EL (cell line): ENCODE measurements at places on chromosomes 2 and 18.

DNA sequence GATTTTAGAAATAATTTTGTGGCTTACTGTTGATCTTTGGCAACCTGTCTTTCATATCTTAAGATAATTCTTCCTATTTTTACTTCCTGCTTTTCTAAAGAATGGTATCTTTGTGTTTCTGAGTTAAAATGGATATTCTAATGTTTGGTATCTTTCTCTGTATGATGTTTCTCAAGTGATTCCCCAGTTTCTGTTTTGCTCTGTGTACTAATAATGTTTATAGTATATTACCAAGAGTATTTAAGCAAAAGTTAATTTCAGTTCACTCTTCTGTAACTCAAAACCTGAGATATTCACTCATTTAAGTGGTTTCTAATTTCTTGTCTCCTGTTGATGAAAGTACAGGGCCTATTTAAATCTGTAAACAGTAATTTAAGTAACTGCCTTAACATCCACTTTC lies 58.3 kb downstream of the CCDC150 start:
- no peak for DNase-seq

DNA sequence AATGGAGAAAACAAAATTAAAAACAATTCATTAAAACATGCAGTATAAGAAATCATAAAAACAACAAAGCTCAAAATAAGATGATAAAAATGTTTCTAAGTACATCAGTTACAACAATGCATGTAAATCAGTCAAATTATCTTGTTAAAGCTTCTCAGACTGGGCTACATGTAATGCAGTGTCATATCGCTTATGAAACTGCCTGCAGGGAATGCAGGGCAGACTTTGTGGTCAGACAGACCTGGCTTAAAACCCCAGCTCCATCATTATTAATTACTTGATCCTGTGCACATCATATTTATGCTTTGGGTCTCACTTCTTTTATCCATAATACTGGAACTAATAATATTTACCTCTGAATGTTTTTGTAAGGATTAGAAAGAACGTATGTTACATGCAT lies 74.6 kb downstream of the PID1 start:
- DNase-seq, result no peak

GRCh38 chr2:75710220-75710576 lies 517 bp downstream of the GCFC2 start:
- no peak for DNase-seq

DNA sequence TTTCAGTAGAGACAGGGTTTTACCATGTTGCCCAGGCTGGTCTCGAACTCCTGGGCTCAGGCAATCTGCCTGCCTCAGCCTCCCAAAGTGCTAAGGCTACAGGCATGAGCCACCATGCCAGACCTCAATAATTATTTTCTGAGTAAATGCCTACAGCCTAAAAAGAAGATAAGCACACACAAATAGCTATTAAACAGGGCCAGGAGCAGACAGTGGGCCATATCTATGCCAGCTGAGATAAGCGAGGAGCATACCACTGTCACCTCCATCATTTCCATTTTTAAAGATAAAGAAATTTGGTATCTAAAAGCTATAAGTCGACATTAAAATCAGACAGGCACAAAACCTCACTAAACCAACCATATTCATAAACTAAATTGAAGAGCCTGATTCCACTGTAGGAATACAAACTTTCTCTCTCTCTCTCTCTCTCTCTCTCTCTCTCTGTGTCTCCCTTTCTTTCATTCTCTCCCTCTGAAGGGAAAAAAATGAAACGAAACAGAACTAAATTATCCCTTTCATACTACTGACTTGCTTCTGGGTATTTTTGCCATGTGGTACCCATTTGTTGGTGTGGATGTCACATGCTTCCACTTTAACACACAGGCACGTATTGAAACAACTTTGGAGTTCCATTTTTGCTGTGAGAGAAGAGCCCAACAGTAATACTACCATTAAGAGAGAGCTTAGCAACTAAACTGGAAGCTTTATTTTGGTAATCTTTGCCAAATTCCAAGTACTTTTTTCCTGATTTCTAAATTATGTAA lies 51.0 kb downstream of the FARSB start:
- DNase-seq, result no peak

- no peak for DNase-seq
These were observed 26.4 kb downstream of the KCNIP3 start for GRCh38 chr2:95323347-95324155.

- no peak for DNase-seq
These were observed 2.1 kb upstream of the SKA1 start for GRCh38 chr18:50372743-50373142.

GRCh38 chr2:160334028-160334741 lies 134.1 kb upstream of the ITGB6 start:
- DNase-seq, result peak; percentile 34

DNA sequence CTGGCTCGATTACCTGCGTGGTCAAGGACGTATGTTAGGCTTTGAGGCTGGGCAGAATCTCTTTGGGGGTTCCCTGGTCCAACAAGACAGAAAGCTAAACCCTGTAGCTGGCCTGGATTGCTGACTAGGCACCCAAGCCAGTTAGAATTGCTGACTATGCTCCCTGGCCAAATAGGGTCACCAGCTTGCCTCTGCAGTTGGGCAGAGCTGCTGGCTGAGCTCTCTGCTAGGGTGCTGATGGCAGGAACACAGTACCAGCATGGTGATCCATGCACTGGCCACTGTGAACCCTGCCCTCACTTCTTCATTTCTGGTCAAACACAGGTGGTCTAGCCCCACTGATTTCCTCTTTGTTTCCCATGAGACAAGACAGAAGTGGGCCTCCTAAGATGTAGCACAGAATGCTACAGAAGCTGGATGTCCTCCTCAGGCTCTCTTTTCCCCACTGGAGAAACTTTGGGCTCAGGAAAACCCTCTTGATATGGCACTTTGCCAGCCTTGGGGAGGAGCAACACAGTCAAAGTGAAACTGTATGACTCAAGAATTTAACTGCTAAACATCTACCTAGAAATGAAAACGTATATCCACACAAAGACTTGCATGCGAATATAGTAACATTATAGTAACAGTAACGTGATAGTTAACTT lies 20.8 kb downstream of the SP140L start:
- peak; percentile 25 for DNase-seq

GRCh38 chr18:74438091-74438490 lies 19.0 kb downstream of the DIPK1C start:
- DNase-seq, result no peak

GRCh38 chr18:63218472-63218871 lies 101.1 kb downstream of the BCL2 start:
- DNase-seq, result no peak

DNA sequence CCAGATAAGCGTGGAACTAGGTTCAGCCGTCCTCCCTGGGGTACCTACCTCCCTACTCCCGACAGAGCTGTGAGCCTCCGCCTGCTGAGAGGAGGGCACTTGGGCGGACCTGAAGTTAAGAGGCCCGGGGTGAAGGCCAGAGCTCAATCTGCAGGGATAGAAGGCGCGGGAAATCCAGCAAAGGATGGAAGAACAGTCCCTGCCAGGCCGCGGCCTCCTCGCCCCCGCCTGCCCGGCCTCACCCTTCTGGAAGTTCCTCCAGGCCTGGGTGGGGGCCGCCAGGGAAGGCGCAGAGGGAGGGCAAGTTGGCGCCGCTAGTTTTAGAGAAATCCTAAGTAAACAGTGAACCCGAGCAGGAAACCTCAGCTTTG lies 13.0 kb downstream of the EN1 start:
- DNase-seq, result no peak

- peak; percentile 74 for DNase-seq
These were observed 50.5 kb upstream of the FHOD3 start for GRCh38 chr18:36247036-36247435.
